EL (cell line): ENCODE measurements at places on chromosomes 4 and X.

GRCh38 chr4:176189891-176190795 is 5.2 kb downstream of the SPATA4 start:
- DNase-seq = peak; percentile 15

- peak; percentile 45 for DNase-seq
These were observed 1.0 kb downstream of the LRP2BP start for GRCh38 chr4:185394568-185395237.

GRCh38 chrX:1380672-1381233 is 11.2 kb downstream of the SLC25A6 start:
- DNase-seq = peak; percentile 32

DNA sequence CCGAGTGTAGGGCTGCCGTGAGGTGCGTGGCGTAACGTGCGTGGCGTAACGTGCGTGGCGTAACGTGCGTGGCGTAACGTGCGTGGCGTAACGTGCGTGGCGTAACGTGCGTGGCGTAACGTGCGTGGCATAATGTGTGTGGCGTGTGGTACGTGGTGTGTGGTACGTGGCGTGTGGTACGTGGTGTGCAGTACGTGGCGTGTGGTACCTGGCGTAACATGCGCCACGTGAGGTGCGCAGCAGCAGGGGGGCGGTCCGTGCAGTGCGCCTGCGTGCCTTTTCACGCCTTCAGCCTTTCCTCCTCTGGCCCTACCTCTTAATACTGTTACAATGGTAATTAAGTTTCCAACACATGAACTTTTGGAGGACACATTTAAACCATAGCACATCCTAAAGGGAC is at the start of gene TFDP3:
TSS of gene TFDP3 (minus strand) at position 26 of the 400 bp plus-strand sequence. CDS start 95 bp downstream, outside the sequence.
- no peak for DNase-seq

- no peak for DNase-seq
These were observed 33.7 kb downstream of the FRMD7 start for GRCh38 chrX:132094164-132094563.

DNA sequence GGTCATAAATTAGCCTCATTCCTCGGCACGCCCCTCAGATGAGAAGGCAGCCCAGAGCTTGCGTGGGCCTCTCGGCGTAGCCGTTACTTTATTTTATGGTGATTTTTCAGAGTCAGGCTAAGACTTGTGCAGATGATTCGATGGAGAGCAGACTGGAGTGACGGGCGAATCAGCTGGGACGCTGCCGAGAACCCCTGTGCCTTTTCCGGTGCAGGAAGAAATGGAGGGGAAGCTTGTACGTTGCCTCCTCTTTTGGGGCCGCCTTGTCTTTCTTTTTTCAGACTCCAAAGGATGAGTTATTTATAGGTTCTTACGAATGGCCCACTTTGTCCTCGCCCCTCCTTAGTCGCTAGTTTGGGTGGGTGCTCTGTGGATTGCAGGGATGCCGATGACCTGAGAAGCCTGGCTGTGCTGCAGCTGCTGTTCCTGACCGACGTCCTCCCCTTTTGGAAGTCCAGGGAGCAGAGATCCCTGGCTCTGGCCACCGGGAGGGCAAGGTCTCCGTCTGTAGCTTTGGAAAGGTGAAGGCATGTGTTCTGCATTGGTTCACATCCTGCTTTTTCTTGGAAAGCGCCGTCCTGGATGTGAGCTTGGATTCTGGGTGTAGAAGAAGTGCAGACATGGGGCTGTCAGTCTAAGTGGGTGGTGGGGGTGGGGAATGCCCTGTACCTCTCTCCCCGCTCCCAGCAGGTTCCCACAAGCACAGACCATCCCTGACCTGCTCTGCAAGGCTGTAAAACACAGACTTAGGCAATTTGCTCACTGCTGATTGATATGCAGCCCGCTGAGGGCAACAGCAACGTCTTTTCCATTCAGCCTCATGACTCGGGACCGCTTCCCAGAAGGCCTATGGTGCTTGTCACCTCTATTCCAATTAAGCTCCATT is 9.3 kb downstream of the SORCS2 start:
- DNase-seq = no peak

GRCh38 chrX:94977986-94978385 is 1304.0 kb downstream of the FAM133A start:
- no peak for DNase-seq

- peak; percentile 47 for DNase-seq
These were observed 104.4 kb upstream of the ARHGAP24 start for GRCh38 chr4:85370400-85371032.

- DNase-seq = no peak
These were observed 108.4 kb upstream of the NKX1-1 start for GRCh38 chr4:1514612-1515011.
